ENCODE measurements at places on chromosomes 6 and 20. TPM values are rescaled to one million over a fixed set of nuclear protein-coding genes. Genes with fewer than 3 reads are reported as not detected.
A peak's percentile ranks its signal among the peaks of the same experiment; 100 is the strongest.

ULBP1 gene
- total RNA-seq, result 24.8 TPM

- no peak overlapping the region for H3K27ac ChIP-seq
- no peaks in the 10 kb centered on the region for H3K4me1 ChIP-seq
- no peaks in the 10 kb centered on the region for H3K36me3 ChIP-seq
- H3K4me3 ChIP-seq, result no peak overlapping the region
- DNase-seq, result no peak
- H3K27me3 ChIP-seq, result no peaks in the 10 kb centered on the region
Observed at GRCh38 chr6:7341989-7342742, 29.2 kb upstream of the SSR1 start.

- no peak for DNase-seq
- H3K4me3 ChIP-seq, result no peak overlapping the region
- H3K36me3 ChIP-seq, result no peaks in the 10 kb centered on the region
- H3K27me3 ChIP-seq, result no peaks in the 10 kb centered on the region
- no peaks in the 10 kb centered on the region for H3K4me1 ChIP-seq
Observed at GRCh38 chr6:17354700-17355403, 38.5 kb upstream of the CAP2 start.

GRCh38 chr20:43975096-43975768, 60.6 kb downstream of the TOX2 start:
- H3K27ac ChIP-seq, result no peak overlapping the region
- H3K27me3 ChIP-seq, result no peaks in the 10 kb centered on the region
- peaks cover 5% of the 10 kb centered on the region for H3K4me1 ChIP-seq
- DNase-seq, result no peak
- H3K4me3 ChIP-seq, result no peak overlapping the region
- no peaks in the 10 kb centered on the region for H3K36me3 ChIP-seq

DNA sequence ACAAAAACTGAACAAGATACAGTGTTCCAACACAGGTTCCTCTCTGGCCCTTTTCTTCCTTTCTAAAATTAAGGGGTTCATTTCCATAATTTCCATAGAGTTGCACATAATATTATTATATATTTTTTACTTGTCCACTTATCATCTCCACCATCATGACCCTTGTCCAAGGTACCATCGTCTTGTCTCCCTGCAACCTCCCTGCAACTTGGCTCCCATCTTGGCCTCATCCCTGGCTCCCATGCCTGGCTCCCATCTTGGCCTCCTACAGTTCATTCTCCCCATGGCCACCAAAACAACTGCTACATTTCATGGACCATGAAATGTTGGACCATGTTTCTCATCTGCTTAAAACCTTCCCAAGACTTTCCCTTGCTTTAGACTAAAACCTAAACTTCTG, 3.1 kb upstream of the KCNB1 start:
- DNase-seq, result no peak
- peak overlapping the region; percentile 8 for H3K27ac ChIP-seq
- peaks cover 11% of the 10 kb centered on the region for H3K27me3 ChIP-seq
- H3K36me3 ChIP-seq, result no peaks in the 10 kb centered on the region
- peak overlapping the region; percentile 1 for H3K4me3 ChIP-seq

TBXT gene
- 44.8 TPM for total RNA-seq

DNA sequence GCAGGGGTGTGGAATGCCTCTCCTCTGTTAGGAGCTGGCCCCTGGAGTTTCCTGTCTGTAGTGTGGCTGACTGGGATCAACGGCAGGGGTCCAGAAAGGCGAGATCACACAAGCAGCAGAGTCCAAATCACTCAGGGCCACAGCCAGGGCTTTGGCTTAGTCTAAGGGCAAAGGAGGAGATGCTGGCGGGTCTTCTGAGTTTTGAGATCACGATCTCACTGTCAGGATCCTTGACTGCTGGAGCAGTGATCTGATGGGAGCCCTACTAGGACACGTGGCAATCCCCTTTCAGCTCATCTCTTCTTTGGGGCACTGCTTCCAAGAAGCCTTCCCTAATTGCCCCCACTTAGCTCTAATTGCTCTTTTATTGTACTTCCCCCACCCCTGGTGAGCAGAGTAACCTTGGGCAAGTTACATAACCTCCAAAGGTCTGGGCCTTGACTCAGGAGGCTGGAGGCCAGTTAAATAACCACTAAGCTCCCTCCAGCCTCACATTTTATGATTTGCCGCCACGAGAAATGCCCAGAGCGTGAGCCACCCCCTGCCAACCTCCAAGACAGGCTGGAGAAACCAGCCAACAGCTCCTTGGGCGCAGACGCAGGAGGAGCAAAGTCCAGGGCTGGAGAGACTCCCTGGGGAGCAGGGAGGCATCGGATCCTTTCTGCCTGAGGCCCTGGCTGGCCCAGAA, 12.0 kb downstream of the KCNK5 start:
- H3K4me1 ChIP-seq, result peaks cover 30% of the 10 kb centered on the region
- H3K36me3 ChIP-seq, result peaks cover 6% of the 10 kb centered on the region
- no peak for DNase-seq
- H3K27ac ChIP-seq, result no peak overlapping the region
- no peak overlapping the region for H3K4me3 ChIP-seq

FOXC1 gene
- 112 TPM for total RNA-seq

C6orf15 gene
- not detected for total RNA-seq

GRCh38 chr6:169533301-169534038, 168.4 kb downstream of the WDR27 start:
- H3K27ac ChIP-seq, result no peak overlapping the region
- H3K36me3 ChIP-seq, result peaks cover 20% of the 10 kb centered on the region
- H3K4me3 ChIP-seq, result no peak overlapping the region

GSTA2 gene
- not detected for total RNA-seq

GRCh38 chr6:39599973-39600372, 125.2 kb downstream of the KIF6 start:
- no peak overlapping the region for H3K4me3 ChIP-seq
- H3K27me3 ChIP-seq, result peaks cover 2% of the 10 kb centered on the region
- no peaks in the 10 kb centered on the region for H3K4me1 ChIP-seq
- DNase-seq, result no peak
- H3K36me3 ChIP-seq, result no peaks in the 10 kb centered on the region

GRCh38 chr6:56169366-56169765, 78.0 kb downstream of the COL21A1 start:
- H3K4me1 ChIP-seq, result no peaks in the 10 kb centered on the region
- no peak overlapping the region for H3K4me3 ChIP-seq
- no peaks in the 10 kb centered on the region for H3K36me3 ChIP-seq
- no peak for DNase-seq

B3GAT2 gene
- 0.08 TPM for total RNA-seq

DNA sequence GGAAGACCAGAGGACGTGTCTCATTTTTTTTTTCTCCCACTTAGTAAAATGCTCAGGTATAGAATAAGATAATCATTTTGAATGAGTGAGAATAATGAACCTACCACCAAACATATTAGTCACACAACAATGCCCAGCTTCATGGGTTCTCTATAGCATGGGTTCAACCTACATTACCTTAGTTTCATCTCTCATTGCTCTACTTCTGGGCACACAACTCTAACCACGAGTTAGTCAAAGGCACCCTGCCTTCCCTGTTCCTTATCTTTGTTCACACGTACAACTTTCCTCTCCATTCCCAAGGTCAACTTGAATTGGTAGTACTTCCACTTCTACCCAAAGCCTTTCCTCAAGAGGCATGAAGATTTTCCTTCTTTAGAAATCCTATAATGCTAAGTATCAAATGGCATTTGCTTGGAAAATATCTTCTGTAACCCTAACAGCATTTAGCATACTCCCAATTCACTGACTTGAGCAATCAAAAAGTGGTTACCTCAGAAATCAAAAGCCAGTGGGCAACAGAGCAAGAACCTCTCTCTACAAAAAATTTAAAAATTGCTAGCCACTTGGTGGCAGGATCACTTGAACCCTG, 20.9 kb downstream of the DEK start:
- H3K4me1 ChIP-seq, result peaks cover 4% of the 10 kb centered on the region
- H3K27me3 ChIP-seq, result no peaks in the 10 kb centered on the region
- peaks cover 22% of the 10 kb centered on the region for H3K36me3 ChIP-seq
- no peak overlapping the region for H3K4me3 ChIP-seq
- no peak for DNase-seq

DNA sequence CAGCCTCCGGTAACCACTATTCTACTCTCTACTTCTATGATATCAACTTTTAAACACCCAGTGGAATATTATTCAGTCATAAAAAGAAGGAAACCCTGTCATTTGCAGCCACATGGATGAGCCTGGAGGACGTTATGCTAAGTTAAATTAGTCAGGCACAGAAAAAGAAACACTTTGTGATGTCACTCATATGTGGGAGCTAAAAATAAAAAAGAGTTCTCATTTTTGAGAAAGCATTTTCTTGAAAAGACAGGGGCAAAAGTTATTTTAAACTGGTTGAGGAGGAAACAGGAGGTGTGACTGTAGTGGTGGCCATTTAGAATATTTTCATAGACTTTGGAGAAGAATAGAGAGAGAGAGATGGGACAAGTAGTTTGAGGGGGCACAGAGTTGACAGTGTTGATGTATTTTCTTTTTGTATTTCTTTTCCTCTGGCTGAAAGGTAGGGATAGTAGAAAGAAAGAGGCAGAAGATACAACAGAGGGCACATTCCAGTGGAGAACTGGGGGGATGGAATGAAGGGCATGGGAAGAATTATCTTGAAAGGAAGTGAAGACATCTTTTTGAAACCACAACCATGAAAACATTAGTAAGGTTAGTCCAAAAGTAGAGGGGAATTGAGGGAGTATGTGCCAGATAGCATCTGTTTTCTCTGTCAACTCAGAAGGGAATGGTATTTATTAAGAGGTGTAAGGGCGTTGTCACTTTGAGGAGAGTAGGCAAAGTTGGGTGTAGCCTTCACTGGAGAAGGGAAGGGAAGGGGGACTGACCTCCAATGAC, 181.3 kb upstream of the GMDS start:
- H3K27me3 ChIP-seq, result no peaks in the 10 kb centered on the region
- H3K36me3 ChIP-seq, result no peaks in the 10 kb centered on the region
- H3K4me1 ChIP-seq, result peaks cover 3% of the 10 kb centered on the region

DNA sequence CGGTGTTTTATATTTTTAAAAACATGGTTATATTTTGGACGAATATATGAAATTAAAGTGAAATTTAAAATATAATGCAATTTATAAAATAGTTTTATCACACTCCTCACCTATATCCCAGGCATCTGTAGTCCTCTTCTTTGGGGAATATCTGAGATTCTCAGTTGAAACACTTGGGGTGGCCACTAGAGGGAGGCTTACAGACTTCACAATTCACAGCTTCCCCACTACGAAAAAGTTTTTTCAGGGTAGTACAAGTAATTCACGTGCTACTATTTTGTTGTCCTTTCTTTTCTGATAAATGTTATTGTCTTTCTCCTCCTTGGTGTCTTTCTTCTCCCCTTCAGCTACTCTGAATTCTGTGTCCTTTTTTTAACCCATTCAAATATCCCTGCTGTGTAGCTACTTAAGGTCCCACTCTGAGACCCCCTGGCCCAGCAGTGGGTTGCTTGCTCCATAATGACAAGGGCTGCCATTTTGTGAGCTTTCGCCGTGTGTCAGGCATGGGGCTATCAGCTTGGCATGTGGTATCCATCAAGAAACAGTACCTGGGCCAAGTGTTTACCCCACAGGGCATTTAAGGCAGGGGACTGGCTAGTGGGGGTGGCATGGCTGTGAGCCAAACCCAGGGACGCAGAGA, 43.6 kb upstream of the PHACTR3 start:
- H3K27me3 ChIP-seq, result peaks cover 7% of the 10 kb centered on the region
- no peaks in the 10 kb centered on the region for H3K36me3 ChIP-seq
- H3K4me3 ChIP-seq, result no peak overlapping the region
- no peak for DNase-seq
- peaks cover 11% of the 10 kb centered on the region for H3K4me1 ChIP-seq

DNA sequence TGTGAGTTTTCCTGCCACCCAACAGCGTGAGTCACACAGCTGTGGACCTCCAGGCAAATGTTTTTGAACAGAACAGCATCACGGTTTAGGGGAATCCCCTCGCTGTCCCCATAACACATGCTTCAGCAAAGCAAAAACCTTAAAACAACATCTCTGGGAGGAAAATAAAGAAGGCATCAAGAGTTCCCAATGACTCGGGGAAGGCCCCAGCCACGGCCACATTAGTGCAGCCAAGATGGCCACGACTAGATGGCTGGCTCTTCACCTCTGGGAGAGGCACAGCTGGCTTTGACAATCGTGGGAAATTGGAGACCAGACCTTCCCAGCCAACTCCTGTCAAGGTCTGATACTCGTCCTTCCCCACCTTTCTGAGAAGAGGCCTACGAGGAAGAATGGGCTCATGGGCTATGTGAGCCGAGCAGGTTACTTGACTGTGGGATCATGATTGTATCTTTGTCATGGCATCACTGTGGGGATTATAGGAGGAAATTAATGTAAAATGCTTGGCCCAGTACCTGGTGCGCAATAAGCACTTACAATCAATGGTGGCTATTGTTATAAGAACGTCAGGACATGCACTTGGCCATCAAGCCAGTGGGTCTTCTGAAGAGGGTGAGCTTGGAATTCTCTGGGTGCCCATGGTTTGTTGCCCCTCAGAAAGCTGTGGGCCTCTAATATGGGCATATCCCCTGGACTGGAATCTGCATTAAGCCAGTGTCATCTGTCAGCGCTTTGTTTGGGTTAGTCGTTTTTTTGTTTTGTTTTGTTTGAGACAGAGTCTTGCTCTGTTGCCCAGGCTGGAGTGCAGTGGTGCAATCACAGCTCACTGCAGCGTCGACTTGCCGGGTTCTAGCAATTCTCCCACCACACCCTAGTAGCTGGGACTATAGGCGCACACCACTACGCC, 43.6 kb downstream of the FGD2 start:
- H3K27ac ChIP-seq, result no peak overlapping the region
- no peaks in the 10 kb centered on the region for H3K36me3 ChIP-seq
- no peak overlapping the region for H3K4me3 ChIP-seq
- no peaks in the 10 kb centered on the region for H3K27me3 ChIP-seq
- DNase-seq, result no peak

GRCh38 chr6:16200321-16200883, 38.0 kb upstream of the GMPR start:
- peaks cover under 1% of the 10 kb centered on the region for H3K4me1 ChIP-seq
- H3K36me3 ChIP-seq, result no peaks in the 10 kb centered on the region
- H3K27ac ChIP-seq, result no peak overlapping the region
- no peak overlapping the region for H3K4me3 ChIP-seq
- DNase-seq, result no peak

GRCh38 chr6:124432620-124433019, 529.6 kb upstream of the RNF217 start:
- no peak overlapping the region for H3K27ac ChIP-seq
- DNase-seq, result no peak
- no peaks in the 10 kb centered on the region for H3K27me3 ChIP-seq

- H3K4me3 ChIP-seq, result no peak overlapping the region
- H3K27me3 ChIP-seq, result no peaks in the 10 kb centered on the region
- no peaks in the 10 kb centered on the region for H3K36me3 ChIP-seq
- no peaks in the 10 kb centered on the region for H3K4me1 ChIP-seq
- no peak overlapping the region for H3K27ac ChIP-seq
- DNase-seq, result no peak
Observed at GRCh38 chr6:99013661-99014060, 65.9 kb upstream of the FBXL4 start.

GRCh38 chr20:51702556-51702955, 65.6 kb downstream of the ATP9A start:
- no peaks in the 10 kb centered on the region for H3K36me3 ChIP-seq
- no peak overlapping the region for H3K4me3 ChIP-seq
- H3K27me3 ChIP-seq, result peaks cover 2% of the 10 kb centered on the region
- DNase-seq, result no peak
- peaks cover 1% of the 10 kb centered on the region for H3K4me1 ChIP-seq
- H3K27ac ChIP-seq, result no peak overlapping the region

All from endothelial cell (in vitro differentiated cells).